ENCODE measurements at places on chromosomes 2 and 18.

GRCh38 chr2:11762799-11763461 is 16.5 kb downstream of the LPIN1 start:
- DNase-seq = no peak

- no peak for DNase-seq
Measured at GRCh38 chr2:64707276-64707675, 53.6 kb upstream of the SERTAD2 start.

- no peak for DNase-seq
Measured at GRCh38 chr2:25784404-25784803, 93.9 kb downstream of the ASXL2 start.

DNA sequence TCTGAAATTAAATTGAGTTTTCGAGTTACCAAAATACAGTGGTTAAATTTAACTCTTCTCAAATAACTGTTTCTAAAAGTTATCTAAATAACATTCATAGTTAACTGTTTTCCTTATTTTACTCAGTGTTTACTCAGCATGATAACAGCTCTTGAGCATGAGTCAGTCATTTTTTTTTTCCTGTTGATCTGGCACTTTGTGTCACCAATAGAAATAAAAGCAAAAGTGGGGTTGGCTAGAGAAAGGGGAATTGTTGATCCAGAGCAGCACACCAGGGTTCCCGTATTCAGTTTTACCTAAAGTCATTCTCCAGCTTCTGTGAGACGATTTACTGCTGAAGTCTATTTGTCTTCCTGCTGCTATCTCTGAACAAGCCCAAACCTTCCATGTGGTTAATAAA is 851.6 kb downstream of the DCC start:
- no peak for DNase-seq

- DNase-seq = no peak
Measured at GRCh38 chr2:233350708-233351107, 3.6 kb upstream of the DGKD start.

DNA sequence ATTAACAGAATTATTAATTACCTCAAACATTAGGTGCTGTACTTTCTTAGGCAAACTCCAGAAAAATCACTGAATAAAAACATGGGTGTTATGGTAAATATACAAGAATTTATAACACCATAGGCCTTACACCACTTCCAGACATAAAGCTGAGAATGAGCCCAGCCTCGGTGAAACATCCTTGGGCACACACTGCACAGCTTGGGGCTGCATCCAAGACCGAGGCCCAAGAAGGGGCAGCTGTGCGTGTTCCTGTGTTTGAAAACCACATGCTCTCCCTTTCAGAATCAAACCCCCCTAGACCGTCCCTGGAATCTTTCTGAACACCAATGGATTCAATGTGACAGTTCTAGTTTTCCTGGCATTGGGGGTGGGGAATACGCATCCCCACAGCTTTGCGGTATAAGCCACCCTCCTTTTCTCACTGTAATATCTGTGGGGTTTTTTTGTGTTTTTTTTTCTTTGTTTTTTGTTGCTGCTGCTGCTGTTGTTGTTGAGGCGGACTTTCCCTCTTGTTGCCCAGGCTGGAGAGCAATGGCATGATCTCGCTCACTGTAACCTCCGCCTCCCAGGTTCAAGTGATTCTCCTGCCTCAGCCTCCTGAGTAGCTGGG is 12.9 kb downstream of the ERFE start:
- no peak for DNase-seq

DNA sequence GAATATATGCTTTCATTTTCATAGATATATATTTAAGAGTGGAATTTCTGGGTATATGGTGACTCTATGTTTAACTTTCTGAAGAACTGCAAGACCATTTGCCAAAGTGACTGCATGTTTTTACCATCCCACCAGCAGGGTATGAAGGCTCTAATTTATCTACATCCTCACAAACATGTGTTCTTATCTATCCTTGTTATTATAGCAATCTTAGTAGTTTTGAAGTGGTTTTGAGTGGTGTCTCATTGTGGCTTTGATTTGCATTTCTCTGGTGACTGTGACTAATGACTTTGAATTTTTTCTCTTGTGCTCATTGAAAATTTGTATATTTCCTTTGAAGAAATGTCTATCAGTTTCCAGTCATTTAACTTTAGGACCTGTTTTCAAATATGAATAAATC is 310.2 kb upstream of the NRP2 start:
- no peak for DNase-seq

DNA sequence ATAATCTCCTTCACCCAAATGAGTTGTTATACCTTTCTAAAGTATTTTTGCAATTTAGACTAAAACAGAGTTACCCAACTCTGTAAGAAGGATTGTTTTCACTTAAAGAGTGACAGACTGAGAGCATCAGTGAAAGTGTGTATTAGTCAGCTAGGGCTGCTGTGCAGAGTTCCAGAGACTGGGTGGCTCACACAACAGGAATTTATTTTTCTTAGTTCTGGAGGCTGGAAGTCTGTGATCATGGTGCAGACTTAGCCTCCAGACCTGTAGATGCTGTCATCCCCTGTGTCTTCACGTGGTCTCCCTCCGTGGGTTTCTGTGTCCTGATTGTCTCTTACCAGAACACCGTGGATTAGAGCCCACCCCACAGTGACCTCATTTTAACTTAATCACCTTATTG is 40.0 kb downstream of the BCL2L11 start:
- DNase-seq = no peak

DNA sequence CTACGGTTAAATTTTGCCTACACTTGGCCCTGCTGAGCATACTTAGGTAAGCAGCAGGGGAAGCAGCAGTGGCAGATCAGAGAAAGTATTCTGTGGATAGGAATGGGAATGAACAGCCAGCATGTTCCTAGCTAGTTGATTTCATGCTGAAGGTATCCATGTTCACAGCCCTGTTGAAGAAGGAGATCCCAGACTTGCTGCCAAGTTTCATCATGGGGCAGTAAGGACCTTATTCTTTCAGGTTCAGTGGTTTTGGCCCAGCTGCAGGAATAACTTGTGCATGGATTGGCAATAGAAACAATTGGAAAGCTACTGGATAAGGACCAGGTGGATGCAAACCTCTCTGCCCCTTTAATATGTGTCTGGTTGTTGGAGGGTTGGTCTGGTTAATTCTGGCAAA is 98.2 kb upstream of the TMEM178A start:
- no peak for DNase-seq

All from left kidney (tissue), 8 donors.